ENCODE measurements at places on chromosomes 6 and 20.
A peak's percentile ranks its signal among the peaks of the same experiment; 100 is the strongest.

DNA sequence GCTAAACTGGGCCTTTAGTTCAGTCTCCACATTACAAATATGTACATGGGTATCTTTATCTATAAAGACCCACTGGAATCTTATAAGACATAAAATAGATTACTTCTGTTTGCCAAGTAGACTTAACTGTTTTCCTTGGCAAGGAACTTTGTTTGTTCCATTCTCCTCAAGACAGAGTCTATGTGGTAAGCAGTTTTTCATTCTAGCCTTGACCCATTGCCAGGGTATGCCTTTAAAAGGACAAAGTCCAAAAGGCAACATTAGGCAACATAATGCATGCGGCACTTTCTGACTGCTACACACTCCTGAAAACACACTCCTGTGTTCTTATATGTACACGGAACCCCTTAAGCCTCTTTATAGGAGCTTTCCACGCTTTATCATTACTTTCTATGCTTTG lies 20.4 kb downstream of the VNN1 start:
- DNase-seq = no peak

DNA sequence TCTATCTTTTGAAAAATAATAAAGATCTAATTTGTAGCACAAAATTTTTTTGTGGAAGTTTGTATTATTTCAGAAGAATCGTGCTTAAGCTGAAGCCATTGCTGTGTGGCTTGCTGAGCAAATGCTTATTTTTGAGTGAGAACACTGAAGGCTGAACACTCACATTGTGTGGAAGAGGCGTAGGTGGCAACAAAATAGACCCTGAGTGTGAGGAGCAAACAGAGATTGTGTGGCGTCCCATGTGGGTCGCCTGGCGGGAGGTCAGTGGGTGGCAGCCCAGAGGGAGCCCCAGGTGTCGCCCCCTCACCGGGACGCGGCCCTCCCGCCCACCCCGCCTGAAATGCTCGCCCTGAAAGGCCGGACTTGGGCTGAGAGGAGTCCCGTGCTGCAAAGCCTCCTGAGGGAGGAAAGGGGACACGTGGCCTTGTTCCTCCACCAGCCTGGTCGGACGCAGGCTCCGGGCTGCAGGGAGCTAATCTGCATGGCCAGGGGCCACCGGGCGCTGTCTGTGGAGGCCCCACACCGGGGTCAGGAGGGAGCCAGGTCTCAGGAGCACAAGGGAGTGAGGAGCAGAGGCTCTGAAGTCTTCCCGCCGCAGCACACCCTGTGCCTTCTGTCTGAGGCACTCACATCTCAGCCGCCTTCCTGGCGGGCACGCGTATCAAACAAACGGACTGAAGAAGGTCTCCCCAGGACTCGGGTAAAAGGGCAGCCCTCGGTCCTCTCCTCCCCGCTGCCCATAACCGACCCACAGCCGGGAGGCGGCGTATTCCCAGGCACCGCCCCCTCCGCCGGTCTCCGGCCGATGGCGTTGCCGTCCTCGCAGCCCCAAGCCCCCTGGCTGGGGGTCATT lies 15.9 kb downstream of the DDO start:
- DNase-seq = no peak

DNA sequence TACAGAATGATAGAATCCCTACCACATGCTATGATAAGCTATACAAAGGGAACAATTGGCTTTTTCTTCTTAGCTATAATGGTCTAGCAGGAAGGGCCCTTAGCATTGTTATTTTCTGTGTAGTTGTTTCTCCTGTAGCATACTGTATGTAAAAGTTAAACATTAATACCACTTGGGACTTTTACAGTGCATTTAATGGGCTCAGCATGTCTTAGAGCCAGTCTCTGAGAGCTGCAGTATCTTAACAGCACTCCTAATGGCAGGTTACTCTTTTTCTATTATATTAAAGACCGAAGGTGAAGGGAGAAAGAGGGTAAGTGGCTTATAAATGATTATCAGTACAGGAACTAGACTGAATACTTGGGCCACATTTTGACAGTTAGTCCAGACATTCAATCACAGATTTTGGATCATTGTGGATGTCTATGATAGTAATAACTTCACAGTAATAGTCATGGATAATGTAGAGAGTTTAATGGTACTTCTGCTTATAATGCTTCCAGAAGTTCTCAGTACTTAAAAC lies 290.7 kb downstream of the PHF3 start:
- DNase-seq = no peak

DNA sequence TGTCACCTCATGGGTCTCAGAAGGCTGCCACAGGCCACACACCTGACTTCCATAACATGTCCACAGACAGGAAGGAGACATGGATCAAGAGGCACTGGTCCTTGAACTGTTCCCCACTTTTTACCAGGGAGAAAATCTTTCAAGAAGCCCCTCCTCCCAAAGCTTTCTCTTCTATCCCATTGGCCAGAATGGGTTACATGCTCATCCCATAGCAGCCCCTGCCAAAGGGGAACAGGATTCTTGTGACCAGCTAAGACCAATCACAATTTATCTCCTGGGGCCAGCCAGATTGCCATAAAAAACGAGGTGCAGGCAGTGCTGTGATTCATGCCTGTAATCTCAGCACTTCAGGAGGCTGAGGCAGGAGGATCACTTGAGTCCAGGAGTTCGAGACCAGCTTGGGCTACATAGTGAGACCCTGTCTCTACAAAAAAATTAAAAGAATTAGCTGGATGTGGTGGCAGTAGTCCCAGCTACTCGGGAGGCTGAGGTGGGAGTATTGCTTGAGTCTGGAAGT lies 59.4 kb downstream of the TMEM242 start:
- no peak for DNase-seq

DNA sequence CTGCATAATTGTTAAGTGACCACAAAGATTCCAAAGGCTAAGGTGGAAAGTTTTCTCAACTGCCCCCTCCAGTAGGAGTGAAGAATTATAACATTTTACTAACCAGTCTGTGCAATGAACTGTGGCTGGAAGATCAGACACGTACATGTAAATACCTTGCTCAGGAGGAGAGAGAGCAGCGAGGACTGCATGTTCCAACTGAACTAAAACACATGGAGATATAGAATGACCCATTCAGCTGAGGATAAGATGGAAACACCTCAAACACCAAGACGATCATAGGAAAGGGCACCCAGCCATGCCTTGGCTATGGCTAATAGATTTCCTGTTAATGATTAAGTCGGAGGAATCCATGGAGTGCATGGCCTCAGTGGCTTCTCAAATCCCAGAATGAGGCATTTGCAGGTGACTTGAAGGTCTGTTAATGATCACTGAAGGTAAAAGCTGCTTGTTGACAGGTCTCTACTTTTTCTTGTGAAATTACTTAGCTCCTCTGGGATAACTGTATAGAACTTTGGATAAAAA lies 875.6 kb downstream of the TFAP2A start:
- no peak for DNase-seq

- DNase-seq = no peak
These were observed 213.2 kb downstream of the ERMARD start for GRCh38 chr6:169964486-169965180.

DNA sequence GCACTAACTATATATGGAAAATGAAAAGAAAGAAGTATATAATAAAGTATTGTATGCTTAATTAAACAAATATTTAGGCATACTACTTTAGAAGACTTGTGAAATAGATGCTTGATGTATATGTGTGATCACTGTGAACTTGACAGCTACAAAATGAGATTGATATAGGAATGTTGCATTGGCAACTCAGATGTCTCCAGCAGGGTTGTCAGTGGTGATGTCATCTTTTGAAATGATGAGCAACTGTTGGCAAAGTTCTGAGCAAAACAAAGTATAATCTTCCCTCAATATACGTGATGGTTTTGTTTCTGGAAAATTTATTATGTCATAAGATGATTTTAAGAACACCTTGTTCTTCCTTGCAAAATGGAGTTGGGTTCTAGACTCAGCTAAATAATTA lies 133.8 kb downstream of the ARID1B start:
- DNase-seq = no peak

- DNase-seq = no peak
These were observed 212.2 kb upstream of the FOXA2 start for GRCh38 chr20:22796469-22797077.

- DNase-seq = no peak
These were observed 161.2 kb downstream of the KLHL32 start for GRCh38 chr6:97085772-97086171.

GRCh38 chr6:141969201-141969600 lies 163.5 kb upstream of the GJE1 start:
- DNase-seq = no peak

- DNase-seq = no peak
These were observed 193.9 kb downstream of the MMUT start for GRCh38 chr6:49269190-49269589.

DNA sequence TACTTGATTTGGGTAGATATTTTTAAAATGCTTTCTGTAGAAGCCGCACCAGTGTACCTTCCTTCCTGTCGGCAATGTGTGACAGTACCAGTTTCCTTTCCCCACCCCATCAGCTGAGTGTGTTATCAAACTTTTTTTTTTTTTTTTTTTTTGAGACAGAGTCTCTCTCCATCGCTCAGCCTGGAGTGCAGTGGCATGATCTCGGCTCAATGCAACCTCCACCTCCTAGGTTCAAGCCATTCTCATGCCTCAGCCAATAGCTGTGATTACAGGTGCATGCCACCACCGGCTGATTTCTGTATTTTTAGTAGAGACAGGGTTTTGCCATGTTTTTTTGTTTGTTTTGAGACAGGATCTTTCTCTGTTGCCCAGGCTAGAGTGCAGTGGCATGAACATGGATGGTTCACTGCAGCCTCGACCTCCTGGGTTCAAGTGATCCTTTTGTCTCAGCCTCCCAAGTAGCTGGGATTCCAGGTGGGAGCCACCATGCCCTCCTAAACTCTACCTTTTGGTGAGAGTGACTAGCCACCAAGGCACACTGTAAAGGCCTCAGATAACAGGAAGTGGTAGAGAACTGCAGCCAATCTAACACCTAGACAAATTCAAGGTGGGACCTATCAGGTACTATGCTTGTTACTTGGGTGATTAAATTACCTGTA lies 26.5 kb upstream of the ZBTB22 start:
- DNase-seq = peak; percentile 82

GRCh38 chr20:6622041-6622440 lies 145.4 kb upstream of the BMP2 start:
- no peak for DNase-seq

GRCh38 chr6:89952686-89953085 lies 58.4 kb downstream of the GJA10 start:
- DNase-seq = peak; percentile 25

GRCh38 chr6:140252099-140252498 lies 877.7 kb upstream of the CITED2 start:
- DNase-seq = no peak

- DNase-seq = no peak
These were observed 262.0 kb upstream of the JARID2 start for GRCh38 chr6:14983599-14984518.

DNA sequence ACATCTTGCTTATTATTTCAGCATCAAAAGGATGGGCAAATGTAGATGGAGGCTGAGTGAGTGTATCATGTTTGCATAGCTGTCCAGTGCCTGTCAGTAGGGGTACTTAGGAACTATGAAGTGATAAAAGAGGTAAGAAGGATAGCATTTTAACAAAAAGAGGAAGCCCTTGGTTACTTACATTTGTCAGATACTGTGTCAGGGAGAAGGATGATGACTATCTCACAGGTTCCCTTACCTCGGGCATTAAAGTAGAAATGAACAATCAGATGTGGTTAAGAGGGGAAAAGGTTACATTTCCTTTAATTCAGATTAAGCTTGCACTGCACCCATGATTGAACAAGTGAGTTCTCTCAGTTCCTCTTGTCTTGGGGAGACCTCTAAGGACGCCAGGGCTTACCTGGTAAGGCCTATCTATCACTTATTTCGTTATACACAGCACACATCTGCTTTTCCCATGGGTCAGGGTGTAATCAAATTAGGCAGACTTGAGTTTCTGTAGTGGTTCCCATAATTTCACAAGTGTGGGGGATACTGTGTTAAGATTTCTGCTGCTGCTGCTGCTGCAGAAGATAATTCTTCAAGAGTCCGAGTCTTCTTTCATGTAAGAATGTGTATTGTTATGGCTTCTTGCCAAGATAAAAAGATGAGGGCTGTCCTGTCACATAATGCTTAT lies 4.5 kb downstream of the FOXO3 start:
- peak; percentile 89 for DNase-seq

DNA sequence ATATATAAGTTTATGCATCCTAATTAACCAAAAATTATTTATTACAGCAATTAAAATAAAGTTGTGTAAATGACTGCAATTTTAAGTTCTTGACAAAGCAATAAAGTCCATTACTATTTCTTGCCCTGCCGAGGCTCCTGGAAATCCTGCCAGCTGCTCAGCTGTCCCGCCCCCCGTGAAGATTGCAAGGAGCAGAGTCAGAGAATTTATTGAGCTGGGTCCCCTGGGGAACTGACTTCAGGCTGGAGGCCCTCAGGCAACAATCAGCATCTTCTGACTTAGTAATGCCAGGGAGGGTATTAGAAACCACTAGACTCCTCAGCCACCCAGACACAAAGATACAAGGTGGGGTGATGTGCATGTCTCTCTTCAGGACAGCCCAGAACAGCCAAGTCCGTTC lies 92.3 kb downstream of the EDN3 start:
- no peak for DNase-seq

- no peak for DNase-seq
These were observed 276.7 kb downstream of the FARS2 start for GRCh38 chr6:5537967-5538366.
